ENCODE measurements at places on chromosomes 6 and 20. TPM values are rescaled to one million over a fixed set of nuclear protein-coding genes. Genes with fewer than 3 reads are reported as not detected.

- DNase-seq, result no peak
These were observed 7.7 kb downstream of the RRP36 start for GRCh38 chr6:43029120-43029519.

- DNase-seq, result no peak
These were observed 202.7 kb downstream of the MAFB start for GRCh38 chr20:40486297-40486696.

SIRPD gene
- polyA plus RNA-seq, result not detected

PNPLA1 gene
- 1.2 TPM for polyA plus RNA-seq

FNDC11 gene
- polyA plus RNA-seq, result 0.47 TPM

CDH4 gene
- polyA plus RNA-seq, result not detected

All from kidney (tissue), 22 donors.